HFF-Myc (cell line): ENCODE measurements at places on chromosomes 6 and 20.

DNA sequence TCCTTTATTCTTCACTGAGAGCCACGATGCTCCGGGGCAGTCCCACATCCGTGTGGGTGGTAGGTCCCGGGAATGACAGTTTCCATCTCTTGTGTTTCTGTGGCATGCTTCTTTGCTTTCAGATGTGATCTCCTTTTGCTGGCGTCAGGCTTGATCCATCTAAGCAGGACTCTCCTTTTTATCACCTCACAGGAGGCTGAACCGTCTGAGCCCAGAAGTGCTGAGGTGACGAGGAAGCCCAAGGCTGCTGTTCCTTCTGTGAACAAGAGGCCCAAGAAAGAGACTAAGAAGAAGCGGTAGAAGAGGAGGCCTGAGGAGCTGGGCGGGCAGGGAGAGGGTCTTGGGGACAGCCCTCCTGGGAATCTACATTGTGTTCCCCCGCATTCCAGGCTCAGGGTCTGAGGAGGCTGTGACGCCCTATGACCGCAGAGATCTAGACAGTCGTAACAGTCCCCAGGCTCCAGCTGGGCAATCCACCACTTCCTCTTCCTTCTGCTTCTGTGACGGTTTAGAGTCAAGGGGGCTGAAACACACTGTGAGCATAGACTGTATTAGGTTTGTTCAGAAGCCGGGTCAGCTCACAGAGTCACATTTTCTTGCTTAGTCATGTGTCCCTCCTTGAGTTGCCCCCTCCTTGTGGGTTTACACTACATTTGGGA is 26.8 kb downstream of the MANBAL start:
- no peak for DNase-seq

GRCh38 chr6:15519681-15520080 is 143.1 kb downstream of the DTNBP1 start:
- no peak for DNase-seq

- no peak for DNase-seq
These were observed 13.7 kb upstream of the SIRPB1 start for GRCh38 chr20:1633535-1633934.

- no peak for DNase-seq
These were observed 270.8 kb downstream of the BMP7 start for GRCh38 chr20:56995635-56996075.

DNA sequence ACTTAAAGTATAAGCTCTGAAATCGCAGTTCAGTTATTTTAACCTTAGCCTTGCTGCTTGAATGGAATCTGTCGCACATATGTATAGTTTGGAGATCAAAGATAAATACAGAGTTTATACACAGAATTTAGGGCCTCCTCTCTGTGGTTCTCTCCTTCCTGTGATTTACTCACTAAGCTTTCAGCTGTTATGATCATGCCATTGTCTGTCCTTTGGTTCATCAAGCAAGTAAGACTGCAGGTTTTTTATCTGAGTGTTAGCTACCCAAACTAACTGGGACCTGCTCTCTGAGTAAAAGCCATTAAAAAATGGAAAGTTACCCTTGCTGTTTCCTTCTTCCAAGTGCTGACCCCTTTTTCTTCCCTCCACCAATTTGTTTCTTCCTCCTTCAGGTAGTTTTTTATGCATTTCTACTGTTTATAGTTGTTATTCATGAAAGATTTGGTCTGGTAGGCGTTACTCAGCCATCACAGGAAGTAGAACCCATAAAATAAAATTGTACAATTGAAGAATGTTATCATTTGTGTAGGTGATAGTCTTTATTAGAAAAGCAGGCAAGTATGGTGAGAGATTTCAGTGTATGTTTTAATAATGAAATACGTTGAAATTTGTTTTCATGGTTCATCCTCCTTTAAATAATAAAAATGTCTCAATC is 33.7 kb upstream of the SUMO4 start:
- no peak for DNase-seq

GRCh38 chr6:41705996-41706835 is 29.2 kb downstream of the TFEB start:
- no peak for DNase-seq

- no peak for DNase-seq
These were observed 32.2 kb upstream of the CHD6 start for GRCh38 chr20:41650231-41650948.

GRCh38 chr20:41716911-41717310 is 98.7 kb upstream of the CHD6 start:
- DNase-seq, result no peak

DNA sequence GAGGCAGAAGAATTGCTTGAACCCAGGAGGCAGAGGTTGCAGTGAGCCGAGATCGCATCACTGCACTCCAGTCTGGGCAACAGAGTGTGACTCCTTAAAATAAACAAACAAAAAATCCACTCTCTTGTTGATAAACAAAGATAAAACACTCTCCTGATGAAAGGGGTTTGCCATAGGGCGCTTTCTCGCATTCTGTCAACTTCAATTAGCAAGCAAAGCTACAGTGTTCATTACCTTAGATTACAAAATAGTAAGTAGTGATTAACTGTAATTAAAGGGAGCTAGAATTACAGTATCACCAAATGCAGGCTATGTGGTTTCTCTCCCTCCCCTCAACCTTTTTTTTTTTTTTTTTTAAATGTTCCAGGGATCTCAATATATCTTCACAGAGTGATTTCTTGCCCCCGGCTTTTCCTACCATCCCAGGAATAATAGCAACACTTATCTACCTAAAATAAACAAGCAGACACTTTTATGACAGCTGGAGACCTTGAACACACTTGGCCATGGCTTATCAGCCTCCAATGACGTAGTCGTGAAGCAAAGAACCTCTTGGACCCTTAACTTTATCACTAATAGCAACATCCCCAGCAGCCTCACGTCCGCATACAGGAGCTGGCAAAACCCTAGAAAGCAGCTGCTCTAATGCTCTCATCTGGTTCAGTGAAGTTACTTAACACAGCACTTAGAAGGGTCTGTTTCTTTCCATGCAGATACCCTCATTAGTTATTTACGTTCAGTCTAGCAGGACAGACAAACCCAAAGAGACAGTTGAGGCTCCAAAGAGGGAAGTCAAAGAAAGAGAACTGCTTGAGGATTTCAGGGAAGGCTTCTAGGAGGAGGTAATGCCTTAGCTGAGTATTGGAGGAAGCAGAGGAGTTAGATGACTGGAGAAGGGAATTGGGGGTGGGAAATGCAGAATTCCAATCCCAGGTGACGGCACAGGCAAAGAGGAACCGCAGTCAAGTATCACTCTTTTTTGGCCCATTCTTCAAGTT is 37.9 kb upstream of the NEDD9 start:
- DNase-seq, result no peak

DNA sequence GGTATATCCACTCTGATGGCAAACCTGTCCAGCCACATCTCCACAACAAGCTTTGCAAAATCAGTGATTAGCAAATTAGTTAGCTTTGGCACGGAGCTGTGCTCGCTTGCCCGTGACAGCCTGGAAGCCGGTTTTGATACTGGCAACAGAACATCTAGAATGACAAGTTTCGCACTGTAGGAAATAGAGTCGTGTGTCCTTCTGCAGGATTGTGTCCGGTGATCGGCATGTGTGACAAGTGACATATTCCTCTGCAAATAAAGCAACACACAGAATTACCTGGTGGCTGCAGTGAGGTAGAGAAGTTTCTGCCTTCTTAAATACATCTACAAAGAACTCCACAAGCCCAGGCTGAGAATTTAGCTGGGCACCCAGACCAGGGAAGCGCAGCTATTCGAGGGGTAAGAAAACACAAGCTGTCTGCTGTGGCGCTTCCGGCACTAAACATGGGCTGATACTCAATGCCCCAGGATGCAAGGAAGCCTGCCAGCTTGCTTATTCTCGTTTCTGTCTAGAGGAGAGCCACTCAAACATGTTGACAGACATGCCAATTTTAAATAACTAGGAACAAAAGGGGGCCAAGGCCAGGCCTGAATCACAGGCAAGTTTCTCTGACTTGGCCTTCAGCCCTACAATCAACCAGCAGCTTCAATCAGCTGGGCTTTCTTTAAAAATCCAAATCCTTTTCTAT is 22.2 kb downstream of the EIF2S2 start:
- no peak for DNase-seq

DNA sequence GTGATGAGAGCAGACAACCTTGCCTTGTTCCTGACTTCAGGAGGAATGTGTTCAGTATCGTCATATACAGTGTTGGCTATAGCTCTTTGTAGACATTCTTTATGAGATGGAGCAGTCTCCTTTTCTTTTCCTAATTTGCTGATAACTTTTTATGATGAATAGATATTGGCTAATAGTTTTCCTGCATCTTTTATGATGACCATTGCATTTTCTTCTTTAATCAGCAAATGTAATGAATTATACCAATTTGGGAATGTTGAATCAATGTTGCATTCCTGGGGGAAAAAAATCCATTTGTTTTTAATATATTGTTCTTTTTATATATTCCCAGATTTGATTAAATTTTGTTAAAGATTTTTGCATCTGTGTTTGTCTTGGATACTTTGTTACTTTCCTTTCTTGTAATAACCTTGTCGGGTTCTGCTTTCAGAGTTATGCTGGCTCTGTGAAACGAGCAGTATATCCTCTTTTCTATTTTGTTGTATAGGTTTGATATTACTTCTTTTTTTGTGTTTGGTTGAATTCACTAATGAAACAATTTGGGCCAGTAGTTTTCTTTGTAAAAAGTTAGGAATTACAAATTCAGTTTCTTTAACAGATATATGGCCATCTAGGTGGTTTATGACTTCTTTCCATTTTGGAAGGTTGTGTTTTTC is 23.9 kb downstream of the KDM1B start:
- no peak for DNase-seq

- DNase-seq, result no peak
These were observed 3.6 kb downstream of the SS18L1 start for GRCh38 chr20:62147125-62147524.

GRCh38 chr20:18638768-18639167 is 50.9 kb downstream of the DTD1 start:
- no peak for DNase-seq

- no peak for DNase-seq
These were observed 60.2 kb downstream of the MYH7B start for GRCh38 chr20:35015863-35016193.

GRCh38 chr20:24696396-24696795 is 227.0 kb downstream of the SYNDIG1 start:
- no peak for DNase-seq

GRCh38 chr20:62475027-62475771 is 596 bp downstream of the GATA5 start:
- DNase-seq, result no peak

DNA sequence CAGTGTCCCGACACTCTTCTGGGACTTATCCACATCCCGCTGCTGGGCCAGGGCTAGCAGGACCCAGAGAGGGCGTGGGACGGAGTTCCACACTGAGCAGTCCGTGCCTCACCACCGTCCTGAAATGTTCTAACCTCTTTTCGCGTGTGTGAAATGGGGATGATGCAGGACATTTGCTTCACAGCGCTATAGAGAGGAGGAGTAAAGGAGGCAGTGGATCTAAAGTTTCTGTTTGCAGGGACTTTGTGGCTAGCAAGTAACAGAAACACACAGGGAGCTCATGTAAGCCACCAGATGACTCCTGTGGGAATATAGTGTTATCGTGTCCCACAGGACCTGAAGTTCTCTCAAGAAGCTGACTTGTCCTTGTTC is 634 bp downstream of the ITPA start:
- no peak for DNase-seq

GRCh38 chr20:32162351-32162750 is 45.2 kb downstream of the PLAGL2 start:
- no peak for DNase-seq

DNA sequence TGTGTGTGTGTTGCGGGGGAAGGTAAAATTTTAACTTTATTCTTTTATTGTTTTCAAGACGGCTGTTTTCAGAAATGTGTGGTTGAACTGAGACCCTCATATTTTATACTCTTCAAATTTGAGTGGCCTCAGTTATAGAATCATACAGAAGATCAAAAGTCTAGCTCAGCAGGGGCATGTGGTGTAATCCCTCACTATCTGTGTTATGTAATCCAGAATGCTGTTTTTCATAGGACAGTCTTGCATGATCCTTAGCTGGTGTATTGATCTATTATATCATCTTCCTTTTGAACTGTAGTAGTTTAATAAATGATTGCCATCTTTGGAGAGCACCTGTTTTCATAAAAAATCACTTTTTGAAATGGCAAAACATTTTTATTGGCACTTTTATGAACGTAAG is 1.4 kb downstream of the PLCB4 start:
- no peak for DNase-seq

DNA sequence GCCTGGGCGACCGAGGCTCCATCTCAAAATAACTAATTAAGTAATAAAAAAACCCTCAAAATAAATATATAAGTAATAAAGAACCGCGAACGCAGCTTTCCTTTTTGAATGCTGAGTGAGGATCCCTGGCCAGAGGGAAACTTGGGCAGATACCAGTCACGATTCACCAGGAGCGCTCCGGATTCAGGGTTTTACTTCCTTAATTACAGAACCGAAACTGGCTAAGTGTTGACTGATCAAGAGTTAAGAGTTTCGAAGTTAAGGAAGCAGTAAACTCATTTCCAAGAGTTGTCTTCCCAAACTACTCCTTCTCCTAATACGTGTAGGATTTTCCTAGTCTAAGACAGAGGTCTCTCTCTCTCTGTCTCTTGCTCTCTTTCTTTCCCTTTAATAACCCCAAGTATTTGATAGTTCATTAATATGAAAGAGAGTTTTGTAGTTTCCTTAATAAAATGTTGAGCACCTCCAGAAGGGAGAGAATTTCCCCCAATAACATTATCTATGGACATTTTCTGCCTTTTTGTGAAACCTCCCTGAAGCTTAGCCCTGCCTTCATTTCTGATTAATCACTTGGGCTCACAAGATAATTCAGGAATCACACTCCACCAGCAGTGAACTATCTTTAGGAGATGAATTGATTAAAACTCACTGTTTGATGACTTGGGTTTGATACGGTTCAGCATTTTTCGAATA is 61.4 kb upstream of the ZNF217 start:
- no peak for DNase-seq

DNA sequence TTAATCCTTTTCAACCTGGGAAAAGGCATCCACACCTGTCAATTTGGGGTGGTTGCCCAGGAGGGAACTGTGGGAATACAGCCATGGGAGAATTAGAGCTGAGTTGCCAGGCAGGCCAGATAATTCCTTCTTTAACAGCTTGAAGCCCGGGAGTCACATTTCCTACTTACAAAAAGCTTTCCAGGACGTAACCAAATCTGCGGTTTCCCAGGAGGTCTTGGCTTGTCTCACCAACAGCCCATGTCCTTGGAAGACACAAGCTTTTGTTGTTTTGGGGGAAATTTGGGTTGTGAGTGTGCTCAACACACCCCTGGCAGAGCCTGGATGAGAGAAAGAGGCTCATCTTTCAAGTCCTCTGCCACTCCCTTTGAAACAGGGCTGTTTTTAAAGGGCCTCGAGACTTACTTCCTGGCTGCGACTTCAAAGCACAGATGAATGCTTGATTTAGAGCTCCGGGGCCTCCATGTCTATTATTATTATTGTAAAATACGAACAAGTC is 465.9 kb upstream of the BTBD3 start:
- no peak for DNase-seq

GRCh38 chr6:84027340-84028181 is 6.0 kb upstream of the MRAP2 start:
- peak; percentile 17 for DNase-seq
